ENCODE measurements at places on chromosomes 16 and 17.

DNA sequence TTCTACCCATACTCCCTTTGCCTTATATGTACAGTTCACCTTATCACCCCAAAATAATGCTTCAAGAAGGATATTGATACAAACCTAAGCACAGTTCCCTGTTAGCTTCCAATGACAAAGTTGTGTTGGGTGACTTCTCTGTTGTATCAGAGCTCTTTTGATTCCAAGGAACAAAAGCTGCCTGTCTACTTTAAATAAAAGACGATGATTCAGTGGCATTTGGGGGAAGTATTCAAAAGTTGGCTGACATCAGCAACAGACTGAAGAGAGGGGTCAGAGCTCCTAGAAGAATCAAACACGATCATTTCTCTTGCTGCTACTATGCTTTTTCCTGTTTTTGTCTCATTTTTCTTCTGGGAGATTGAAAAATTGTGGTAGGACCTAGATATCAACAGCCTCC, 69.4 kb upstream of the CA10 start:
- DNase-seq: no peak

- DNase-seq: no peak
Measured at GRCh38 chr16:26505496-26505895, 561.2 kb upstream of the C16orf82 start.

DNA sequence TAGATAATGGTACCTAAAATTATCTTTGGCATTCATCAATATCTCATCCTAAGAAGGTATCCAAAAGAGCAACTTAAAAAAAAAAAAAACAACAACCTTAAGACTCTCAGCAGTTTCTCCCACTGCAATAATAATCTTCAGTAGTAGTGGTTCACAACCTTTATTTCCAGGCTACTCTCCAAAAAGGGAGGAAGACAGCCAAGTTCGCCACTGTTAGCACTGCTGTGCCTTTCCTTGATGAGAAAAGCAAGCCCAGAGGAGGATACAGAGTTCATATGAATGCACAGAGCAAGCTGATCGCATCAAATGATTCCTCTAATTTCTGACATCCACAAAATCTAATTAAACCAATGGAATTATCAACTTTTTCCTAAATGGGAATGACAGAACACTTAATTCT, 199.4 kb downstream of the AATF start:
- no peak for DNase-seq

DNA sequence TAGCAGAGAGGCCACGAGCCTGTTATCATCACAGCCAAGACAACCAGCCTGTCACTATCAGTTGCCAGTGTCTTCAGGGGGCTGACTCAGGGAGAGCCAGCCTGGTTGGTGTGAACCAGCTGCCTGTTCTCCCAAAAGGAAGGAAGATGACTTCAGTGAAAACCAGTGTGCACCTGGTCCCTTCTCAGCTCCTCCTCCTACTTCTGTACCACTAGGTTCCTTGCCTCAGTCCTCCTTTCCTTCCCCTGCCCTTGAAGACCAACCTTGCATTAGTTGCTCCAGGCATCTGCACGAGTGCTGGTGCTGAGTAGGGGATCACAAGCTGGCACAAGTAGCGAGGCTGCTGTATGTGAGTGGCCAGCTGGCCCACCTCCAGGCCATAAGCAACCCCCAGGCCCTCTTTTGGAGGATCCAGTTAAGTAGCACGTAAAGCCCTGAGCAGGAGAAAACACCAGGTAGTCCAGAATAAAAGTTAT, 8.5 kb downstream of the TUBG1 start:
- DNase-seq: no peak
